Neural crest cell (in vitro differentiated cells): ENCODE measurements at places on chromosomes 2 and 18.

DNA sequence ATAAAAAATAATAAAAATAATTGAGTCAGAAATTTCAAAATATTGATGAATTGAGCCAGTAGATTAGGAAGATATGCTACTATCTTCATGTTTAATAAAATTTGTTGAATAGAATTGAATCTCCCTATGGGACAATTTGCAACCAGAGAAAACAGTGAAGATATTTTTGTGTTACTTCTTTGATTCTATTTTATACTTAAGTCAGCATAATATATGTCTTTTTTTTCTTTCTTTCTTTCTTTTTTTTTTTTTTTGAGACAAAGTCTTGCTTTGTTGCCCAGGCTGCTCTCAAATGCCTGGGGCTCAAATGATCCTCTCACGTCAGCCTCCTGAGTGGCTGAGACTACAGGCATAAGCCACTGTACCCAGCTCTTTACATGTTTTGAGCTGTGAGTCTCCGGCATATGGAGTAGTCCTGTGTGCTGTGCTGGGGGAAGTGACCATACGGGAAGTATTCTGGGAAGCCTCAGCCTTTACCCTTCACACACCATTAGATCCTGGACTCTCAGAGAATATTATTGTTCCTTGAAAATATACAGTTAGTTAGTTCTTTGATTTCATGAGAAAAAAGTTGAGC is 13.8 kb upstream of the IAH1 start:
- no peak for DNase-seq

DNA sequence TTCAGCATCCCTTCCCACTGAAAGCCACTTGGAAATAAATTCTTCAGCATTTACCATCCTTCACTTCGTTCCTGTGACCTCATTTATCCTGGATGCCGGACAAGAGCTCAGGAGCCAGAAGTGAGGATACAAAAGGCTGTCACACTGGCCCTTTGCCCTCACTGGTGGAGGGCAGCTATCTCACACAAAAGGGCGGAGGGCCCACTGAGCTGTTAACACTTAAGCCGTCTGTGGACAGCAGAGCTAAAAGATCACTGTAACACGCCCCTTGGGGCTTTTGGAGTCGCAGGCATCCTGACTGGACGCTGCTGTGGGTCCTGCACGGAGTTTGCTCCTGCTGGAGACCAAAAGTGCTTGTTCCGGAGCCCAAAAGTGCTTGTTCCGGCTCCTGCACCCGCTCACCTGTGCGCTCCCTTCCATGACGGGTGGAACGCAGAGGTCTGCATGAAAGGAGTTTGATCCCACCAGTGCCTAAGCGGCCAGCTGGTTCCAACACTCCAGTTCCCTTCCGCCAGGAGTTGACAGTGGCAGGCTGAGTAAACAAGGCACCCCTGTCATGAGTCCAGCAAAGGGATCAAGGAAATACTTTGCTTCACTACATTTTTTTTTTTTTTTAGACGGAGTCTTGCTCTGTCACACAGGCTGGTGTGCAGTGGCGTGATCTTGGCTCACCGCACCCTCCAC is 572.0 kb upstream of the LINC00305 start:
- DNase-seq, result peak; percentile 9

DNA sequence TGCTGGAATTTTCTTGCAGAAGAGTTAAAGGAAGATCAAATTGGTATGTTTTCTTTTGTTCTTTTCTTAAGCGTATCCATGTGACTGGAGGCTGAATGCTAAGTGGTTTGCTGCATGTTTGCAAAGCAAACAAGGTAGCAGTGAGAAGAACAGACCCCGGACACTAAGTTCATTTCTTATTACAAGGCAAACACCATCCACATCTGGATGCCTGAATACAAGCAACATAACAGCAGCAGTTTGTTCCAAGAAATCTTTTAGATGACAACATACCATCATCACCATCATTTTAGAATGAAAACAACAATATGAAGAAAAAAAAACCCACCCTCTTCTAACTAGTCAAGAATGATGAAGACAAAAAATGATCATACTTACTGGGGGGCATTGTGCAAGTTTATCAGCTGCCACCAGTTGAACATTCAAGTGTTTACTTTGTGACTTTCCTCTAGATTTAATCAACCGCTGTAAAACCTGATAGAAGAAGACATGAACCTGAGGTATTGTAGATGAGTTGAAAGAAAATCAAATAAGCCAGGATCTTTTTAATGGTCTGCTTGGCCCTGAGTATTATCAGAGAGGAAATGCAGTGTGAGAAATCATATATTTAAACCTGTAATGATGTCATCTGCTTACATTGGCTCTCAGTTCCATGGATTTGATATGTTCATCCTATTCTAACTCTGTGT is 25.0 kb upstream of the ARL5A start:
- DNase-seq, result no peak

- DNase-seq, result no peak
Observed at GRCh38 chr2:235287375-235287733, 206.5 kb upstream of the AGAP1 start.

DNA sequence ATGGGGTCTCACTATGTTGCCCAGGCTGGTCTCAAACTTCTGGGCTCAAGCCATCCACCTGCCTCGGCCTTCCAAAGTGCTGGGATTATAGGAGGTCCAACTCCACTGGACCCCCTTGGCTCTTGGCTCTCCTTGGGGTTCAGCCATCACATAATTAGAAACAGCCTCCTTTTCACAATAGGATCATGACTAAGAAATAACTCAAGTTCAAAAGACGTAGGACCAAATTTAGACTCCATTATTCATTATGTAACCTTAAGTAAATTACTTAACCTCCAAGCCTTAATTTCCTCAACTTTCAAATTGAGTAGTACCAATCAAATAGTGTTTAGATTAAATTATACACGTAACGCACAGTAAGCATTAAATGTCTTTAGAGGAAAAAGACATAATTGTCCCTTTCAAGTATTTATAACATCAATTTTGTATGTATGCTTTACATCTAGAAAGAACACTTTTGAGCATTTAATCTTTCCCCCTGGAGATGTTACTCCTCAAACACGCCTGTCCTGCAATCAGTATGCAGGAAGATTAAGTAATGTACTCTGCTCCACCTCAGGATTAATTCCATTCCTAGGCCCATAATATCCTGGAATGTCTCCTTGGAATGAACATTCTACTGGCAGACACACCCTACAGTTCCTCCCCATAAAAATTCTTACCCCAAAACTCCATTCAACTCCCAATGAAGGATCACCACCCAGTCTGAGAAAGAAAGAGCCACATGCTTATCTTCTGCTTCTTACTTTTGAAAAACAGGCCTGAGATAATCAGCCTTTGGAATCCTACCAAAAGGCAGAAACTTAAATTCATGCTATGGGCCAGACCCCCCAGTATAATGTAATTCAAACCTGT is 49.1 kb downstream of the COBLL1 start:
- DNase-seq, result no peak
